Activated T-helper 2 cell treated with anti-CD3 and anti-CD28 coated beads, Interferon-gamma antibody, Interleukin-2, Interleukin-4, amounts not matched to agents 10 μg/mL and 5 μg/mL and 100 μg/mL, durations not matched to agents 14 hours and 24 hours and 36 hours (primary cell): ENCODE measurements at places on chromosomes 6 and 20.

DNA sequence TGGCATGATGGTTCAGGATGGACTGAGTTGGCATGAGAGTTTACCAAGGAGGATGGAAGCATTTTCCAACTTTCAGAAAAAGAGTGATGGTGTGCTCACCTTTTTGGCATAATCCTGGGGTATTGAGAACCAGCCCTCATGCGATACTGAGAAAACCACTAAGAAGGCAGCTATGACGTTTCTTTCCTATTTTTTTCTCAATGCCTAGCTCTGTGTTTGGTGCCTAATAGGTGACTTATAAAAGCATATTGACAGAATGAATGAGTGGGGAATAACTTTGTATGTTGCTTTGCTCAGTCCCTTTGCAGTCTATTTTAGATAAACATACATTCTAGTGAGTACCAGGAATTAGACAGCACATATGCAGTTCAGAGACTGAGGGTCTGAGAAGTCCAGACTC, 816.3 kb downstream of the DHX35 start:
- no peak overlapping the region for H3K4me3 ChIP-seq
- no peaks in the 10 kb centered on the region for H3K4me1 ChIP-seq
- no peaks in the 10 kb centered on the region for H3K27me3 ChIP-seq
- no peak overlapping the region for H3K27ac ChIP-seq

DNA sequence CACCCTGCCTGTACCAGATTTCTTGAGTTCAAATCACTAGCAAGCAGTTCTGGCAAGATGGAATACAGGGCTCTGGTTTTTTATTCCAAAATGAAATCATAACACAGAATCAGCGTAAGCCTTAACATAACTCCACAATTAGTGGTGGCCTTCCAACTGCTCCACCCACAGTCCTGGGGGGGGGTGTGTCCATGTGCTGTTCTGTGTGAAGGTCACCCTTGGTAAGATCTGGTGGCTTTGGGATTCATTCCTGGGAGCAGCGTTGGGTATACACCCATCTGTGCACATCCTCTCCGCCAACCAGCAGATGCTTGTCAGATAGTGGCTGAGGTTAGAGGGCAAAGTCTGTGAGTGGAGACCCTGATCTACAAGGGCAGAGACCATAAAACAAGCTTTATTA, 49.9 kb upstream of the CD83 start:
- peak overlapping the region; percentile 33 for H3K4me3 ChIP-seq
- H3K36me3 ChIP-seq = no peaks in the 10 kb centered on the region
- DNase-seq = no peak
- peak overlapping the region; percentile 87 for H3K27ac ChIP-seq

DNA sequence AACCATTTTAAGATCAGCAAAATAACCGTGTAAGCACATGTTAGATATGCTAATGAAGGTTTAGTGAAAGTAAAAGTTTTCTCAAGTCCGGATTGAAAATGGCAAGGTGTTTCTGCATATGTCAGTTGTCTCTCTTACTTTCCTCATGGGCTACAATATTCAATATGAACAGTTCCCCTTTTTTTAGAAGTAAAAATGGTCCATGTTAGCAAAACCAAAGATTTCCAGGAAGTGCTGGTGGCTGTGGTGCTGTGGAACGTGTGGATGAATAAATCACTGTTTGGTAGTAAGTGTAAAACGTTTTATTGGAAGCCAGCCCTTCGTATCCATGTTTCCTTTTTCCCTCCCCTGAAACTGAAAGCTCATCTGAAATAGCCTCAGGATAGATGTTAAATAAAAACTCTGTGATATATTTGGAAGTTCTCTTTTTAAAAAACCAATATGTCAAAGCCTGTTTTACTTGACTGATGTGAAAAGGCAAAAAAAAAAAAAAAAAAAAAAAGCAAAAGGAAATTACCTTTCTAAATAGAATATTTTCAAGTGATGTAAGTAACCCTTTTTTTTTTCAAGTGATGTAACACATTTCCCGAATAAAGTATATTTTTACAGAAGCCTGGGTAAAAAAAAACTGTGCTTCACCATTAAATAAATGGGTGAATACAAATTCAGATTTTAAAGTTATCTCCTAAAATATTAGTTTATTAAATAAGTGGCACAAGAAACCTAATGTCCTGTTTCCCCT, 41.9 kb downstream of the PLEKHG1 start:
- H3K4me3 ChIP-seq = no peak overlapping the region
- H3K4me1 ChIP-seq = peaks cover 8% of the 10 kb centered on the region
- H3K27ac ChIP-seq = no peak overlapping the region
- H3K27me3 ChIP-seq = peaks cover 24% of the 10 kb centered on the region
- DNase-seq = no peak

DNA sequence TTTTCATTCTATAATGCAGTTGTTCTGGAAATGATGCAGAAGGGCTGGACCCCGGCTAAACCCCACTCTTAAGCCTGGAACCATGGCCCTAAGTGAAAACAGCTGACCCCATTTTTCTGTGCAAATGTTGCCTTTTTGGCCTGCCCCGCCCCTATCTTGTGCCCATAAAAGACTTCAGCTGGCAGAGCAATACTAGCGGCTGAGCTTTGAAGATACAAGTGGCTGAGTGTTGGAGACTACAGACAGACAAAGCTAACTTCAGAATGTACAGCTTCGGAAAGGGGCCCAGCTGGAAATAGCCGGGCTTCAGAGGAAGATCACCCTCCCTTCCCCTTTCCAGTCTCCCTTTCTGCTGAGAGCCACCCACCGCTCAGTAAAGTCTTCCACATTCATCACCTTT, 258.6 kb upstream of the SPTLC3 start:
- no peaks in the 10 kb centered on the region for H3K27me3 ChIP-seq
- DNase-seq = no peak
- H3K36me3 ChIP-seq = no peaks in the 10 kb centered on the region
- H3K4me1 ChIP-seq = no peaks in the 10 kb centered on the region
- H3K27ac ChIP-seq = no peak overlapping the region
- H3K4me3 ChIP-seq = no peak overlapping the region

DNA sequence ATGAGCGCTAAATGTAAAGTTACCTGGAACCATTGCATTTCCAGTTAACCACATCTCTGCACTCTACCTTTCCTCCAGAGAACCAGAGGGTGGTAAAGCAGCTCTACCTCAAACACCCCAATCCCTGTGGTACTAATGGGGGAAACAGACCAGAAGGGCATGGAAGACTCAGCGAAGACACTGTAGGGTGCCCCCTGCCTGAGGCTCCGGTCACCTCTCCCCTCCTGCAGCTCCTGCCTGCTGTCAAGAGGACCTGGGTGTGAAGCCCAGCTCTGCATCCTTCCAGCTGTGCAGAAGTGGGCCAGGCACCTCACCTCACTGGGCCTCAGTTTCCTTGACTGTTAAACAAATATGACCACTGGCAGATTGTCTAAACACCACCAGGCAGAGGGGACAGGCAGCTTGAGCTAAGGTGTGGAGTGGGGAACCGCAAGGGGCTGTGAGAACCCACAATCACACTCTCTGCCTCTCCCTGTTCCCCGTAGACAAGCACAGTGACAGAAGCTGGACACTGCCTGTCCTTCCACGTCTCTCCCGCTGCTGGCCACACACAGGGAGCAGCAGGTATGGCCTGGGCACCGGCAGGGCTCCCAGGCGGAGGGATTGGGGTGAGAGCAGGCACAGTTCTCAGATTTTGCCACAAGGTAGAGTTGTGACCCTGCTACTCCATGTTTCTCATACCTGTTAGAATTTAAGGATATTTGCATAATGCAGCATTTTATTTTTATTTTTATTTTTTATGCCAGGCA, 9.1 kb upstream of the BPIFA2 start:
- H3K27ac ChIP-seq = no peak overlapping the region
- no peak overlapping the region for H3K4me3 ChIP-seq
- H3K27me3 ChIP-seq = no peaks in the 10 kb centered on the region
- H3K4me1 ChIP-seq = no peaks in the 10 kb centered on the region
- no peaks in the 10 kb centered on the region for H3K36me3 ChIP-seq
- DNase-seq = no peak

- no peak overlapping the region for H3K27ac ChIP-seq
- H3K4me3 ChIP-seq = no peak overlapping the region
- peaks cover 10% of the 10 kb centered on the region for H3K27me3 ChIP-seq
- peaks cover 10% of the 10 kb centered on the region for H3K4me1 ChIP-seq
- DNase-seq = no peak
- peaks cover 28% of the 10 kb centered on the region for H3K36me3 ChIP-seq
Observed at GRCh38 chr6:117542493-117542892, 59.8 kb downstream of the GOPC start.
